ENCODE measurements at places on chromosomes 2 and 18.
A peak's percentile ranks its signal among the peaks of the same experiment; 100 is the strongest.

- DNase-seq: no peak
- no peaks in the 10 kb centered on the region for H3K36me3 ChIP-seq
- H3K4me1 ChIP-seq: no peaks in the 10 kb centered on the region
- H3K27ac ChIP-seq: no peak overlapping the region
- no peak overlapping the region for H3K4me3 ChIP-seq
- peaks cover 18% of the 10 kb centered on the region for H3K27me3 ChIP-seq
Measured at GRCh38 chr18:32450874-32451273, 19.8 kb downstream of the GAREM1 start.

DNA sequence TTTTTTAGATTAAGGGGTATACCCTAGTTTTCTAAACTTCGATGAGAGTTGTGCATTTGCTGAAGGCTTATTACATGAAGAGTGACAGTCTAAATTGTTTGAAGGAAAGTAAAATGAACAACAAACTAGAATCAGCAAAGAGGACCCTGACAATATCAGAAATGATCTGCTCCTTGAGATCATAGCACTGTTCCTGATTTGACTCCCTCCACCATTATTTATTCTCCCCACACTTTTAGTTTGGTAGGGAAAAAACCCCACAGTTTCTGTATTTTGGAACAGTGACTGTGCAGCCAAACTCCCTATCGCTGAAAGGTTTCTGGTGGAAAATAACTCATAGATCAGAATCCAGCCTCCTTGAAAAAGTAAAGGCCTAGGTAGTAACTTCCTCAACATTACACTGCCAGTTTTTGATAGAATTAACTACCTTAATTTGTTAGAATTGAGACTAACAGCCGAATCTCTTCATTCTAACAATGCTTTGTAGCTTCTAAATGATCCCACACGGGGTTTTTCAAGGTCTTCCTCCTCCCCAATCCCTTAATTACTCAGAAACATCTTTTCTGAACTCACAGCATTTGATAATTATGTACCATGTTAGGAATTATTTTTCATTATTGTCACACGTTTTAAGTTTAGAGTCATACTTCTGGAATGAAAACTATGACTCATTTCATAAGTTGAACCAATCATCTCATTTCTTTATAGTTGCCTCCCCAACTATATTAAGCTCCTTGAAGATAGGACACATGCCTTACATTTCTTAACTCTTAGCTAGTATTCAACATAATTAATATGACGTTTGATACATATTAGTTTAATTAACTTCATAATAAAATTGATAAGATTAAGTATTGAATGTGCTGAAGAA is 2.9 kb downstream of the MYL12A start:
- H3K27ac ChIP-seq: peak overlapping the region; percentile 90
- H3K27me3 ChIP-seq: no peaks in the 10 kb centered on the region
- no peak for DNase-seq
- H3K4me3 ChIP-seq: peak overlapping the region; percentile 94
- peaks cover 55% of the 10 kb centered on the region for H3K36me3 ChIP-seq

GRCh38 chr2:25332571-25332970 is 9.2 kb downstream of the DNMT3A start:
- no peak overlapping the region for H3K4me3 ChIP-seq
- no peaks in the 10 kb centered on the region for H3K27me3 ChIP-seq
- peaks cover 25% of the 10 kb centered on the region for H3K36me3 ChIP-seq
- no peak for DNase-seq
- H3K4me1 ChIP-seq: peaks cover 78% of the 10 kb centered on the region
- H3K27ac ChIP-seq: peak overlapping the region; percentile 80

- no peak overlapping the region for H3K4me3 ChIP-seq
- DNase-seq: no peak
- no peak overlapping the region for H3K27ac ChIP-seq
- H3K36me3 ChIP-seq: no peaks in the 10 kb centered on the region
- peaks cover 3% of the 10 kb centered on the region for H3K27me3 ChIP-seq
- H3K4me1 ChIP-seq: peaks cover 57% of the 10 kb centered on the region
Measured at GRCh38 chr2:207226671-207227061, 60.9 kb upstream of the KLF7 start.

DNA sequence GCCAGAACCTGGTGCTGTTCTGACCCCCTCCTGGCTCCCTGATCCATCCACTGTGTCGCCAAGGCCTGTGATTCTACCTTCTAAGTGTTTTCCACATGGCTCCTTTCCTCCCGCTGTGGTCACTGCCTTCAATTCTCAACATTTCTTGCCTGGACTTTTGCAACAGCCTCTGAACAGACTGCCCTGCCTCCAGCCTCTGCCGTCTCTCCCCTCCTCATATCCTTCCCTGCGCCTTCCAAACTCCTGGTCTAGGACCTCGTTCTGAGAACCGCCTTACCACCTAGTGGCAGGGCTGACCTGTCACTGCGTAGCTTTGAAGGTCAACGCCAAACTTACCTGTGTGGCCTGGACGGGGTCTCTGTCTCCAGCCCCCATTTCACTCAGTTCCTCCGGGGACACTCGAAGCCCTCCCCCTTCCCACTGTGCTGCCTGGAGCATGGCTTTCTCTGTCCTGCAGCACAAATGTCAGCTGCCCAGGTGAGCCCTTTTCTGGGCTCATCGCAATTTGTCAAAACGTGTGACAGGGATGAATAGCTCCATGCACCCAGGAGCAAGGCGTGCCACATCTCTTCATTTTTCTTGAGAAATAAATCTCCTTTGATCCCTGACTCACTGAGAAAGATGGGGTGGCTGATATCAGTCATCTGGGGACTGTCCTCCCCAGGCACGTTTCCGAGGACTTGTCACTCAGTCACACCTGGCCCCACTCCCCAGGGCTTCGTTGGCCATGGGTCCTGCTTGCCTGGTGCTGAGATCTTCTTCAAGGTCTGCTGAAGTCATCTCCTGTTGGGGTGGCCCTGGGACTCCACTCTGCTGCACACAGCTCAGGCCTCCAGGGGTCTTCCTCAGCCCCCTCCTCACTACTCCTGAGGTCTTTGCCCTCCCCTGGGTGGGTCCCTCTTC is 46.7 kb downstream of the LDLRAD4 start:
- peak overlapping the region; percentile 93 for H3K27ac ChIP-seq
- H3K27me3 ChIP-seq: no peaks in the 10 kb centered on the region
- DNase-seq: peak; percentile 84

DNA sequence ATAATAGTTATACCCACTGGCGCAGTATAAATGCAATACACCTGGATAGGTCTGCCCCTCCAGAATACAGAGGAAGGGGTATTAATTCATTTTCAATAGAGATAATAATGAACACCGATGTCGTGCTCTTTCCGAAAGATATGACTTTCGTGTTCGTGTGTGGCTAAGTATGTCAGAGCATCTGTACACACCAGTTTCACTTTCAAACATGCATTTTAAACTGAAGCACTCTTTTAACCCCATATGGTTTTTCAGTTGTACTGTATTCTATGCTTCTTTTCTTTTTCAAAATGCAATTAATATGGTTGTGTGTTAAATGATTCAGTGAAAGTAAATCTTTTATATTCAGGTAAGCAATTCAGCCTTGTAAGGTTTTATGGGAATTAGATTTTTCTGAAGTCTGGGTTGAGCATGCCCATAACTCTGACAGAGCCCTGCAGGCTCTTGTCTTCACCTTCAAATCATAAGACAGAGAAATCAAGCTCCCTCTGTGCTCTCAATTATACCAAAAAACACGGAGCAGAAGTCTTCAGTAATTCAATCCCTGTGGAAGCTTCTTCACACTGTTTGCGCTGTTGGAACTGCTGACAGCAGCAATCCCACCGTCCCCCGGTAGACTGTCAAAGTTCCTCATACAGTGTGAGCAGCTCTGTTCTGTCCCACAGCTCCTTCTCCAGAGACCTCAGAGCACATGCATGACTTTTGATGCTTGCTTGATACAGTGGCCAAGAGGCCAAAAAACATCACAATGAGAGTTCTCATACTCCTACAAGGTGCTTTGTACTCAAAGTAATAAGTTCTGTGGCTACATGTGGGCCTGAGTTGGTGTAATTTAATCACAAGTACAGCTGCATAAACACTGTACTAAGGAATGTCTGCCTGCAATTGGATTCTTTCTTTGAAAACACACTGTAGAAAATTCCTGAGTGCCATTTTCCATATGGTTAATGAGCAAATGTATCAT is 186.8 kb downstream of the ZNF521 start:
- peak overlapping the region; percentile 37 for H3K4me3 ChIP-seq
- no peak for DNase-seq
- peaks cover 1% of the 10 kb centered on the region for H3K27me3 ChIP-seq
- H3K27ac ChIP-seq: no peak overlapping the region
- H3K36me3 ChIP-seq: no peaks in the 10 kb centered on the region
- peaks cover 21% of the 10 kb centered on the region for H3K4me1 ChIP-seq

DNA sequence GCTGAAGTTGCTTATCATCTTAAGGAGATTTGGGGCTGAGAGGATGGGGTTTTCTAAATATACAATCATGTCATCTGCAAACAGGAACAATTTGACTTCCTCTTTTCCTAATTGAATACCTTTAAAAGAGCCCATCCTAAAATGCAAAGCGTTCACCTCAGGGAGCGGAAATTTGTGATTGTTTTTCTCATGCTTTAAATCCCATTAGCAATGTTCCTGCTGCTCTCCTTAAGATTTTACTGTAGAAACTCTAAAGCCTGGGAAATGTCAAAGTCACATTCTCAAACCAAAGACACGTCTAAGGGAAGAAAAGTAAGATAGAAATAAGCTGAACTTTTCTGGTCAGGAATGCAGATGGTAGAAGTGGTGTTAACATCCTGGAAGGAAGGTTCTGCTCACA is 285.8 kb upstream of the MAP2 start:
- no peaks in the 10 kb centered on the region for H3K4me1 ChIP-seq
- H3K36me3 ChIP-seq: no peaks in the 10 kb centered on the region
- H3K4me3 ChIP-seq: no peak overlapping the region
- no peaks in the 10 kb centered on the region for H3K27me3 ChIP-seq
- no peak overlapping the region for H3K27ac ChIP-seq

DNA sequence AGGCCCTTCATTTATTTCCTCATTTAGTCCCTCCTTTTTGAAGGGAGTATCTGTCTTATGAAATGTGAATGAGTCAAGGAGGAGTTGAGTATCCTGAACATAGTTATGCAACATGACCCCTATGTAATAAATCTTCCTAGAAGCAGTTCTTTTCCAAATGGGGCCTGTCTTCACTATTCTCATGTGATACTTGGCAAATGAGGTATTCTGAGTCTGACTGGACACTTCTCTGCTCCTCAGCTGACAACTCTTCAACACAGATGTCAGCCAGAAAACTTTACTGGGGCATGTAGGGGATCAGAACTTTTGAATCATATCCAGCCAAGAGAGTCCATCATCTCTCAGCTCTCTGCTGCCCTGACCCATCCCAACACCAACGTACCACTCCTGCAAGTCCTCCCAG is 291.6 kb downstream of the ZNF385B start:
- H3K27ac ChIP-seq: no peak overlapping the region
- no peak overlapping the region for H3K4me3 ChIP-seq
- H3K27me3 ChIP-seq: peaks cover 1% of the 10 kb centered on the region
- no peaks in the 10 kb centered on the region for H3K36me3 ChIP-seq
- no peaks in the 10 kb centered on the region for H3K4me1 ChIP-seq

- H3K4me1 ChIP-seq: peaks cover 32% of the 10 kb centered on the region
- peaks cover 28% of the 10 kb centered on the region for H3K36me3 ChIP-seq
- H3K4me3 ChIP-seq: no peak overlapping the region
- no peak overlapping the region for H3K27ac ChIP-seq
Measured at GRCh38 chr2:119810049-119810630, 50.4 kb downstream of the PTPN4 start.

DNA sequence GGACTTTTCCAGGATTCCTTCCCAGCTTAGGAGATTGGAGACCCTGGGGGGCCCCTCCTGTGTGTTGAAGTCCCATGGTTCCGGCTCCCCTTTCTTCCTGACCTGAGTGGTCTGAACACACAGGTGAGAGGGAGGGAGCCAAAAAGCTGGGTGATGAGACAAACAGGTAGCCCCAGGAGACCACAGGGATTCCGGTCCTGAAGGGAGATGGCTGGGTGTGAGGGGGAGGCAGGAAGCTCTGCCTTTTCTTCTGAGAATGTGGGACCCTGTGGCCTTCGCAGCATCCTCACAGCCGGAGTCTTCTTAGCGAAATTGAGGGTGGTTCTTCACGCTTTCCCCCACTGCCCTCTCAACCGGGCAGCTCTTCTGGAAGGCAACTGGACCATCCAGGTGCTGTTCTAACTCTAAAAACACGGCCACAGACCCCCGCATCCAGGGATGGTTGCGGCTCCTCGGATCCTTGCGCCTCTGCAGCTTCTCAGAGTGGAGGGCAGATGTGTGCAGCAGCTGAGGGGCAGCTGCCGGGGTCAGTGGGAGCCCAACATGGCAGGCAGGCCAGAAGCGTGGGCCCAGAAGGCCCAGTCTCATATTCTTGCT is 4.4 kb downstream of the SLC66A3 start:
- DNase-seq: no peak
- no peak overlapping the region for H3K4me3 ChIP-seq
- no peak overlapping the region for H3K27ac ChIP-seq
- H3K27me3 ChIP-seq: no peaks in the 10 kb centered on the region
- peaks cover 22% of the 10 kb centered on the region for H3K4me1 ChIP-seq
- H3K36me3 ChIP-seq: no peaks in the 10 kb centered on the region

DNA sequence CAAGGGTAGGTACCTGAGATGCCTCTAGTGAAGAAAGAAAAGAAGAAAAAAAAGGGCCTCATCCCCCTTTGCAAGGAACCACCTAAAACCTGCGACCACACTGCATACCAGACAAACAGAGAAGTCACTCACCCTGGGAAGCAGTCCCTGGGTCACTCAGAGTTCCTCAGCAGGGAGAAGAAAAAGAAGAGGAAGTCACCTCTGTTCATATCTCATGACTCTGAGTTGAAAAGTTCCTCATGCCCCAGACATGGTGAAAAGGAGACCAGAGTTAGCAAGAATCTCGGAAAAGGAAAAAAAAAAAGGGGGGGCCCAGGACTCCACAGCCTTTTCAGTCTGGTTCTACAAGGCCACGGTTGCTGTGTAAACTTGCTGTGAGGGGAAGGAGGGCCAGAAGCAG is 478.4 kb upstream of the NRXN1 start:
- no peaks in the 10 kb centered on the region for H3K27me3 ChIP-seq
- H3K27ac ChIP-seq: no peak overlapping the region
- H3K4me3 ChIP-seq: no peak overlapping the region
- no peaks in the 10 kb centered on the region for H3K4me1 ChIP-seq

GRCh38 chr2:143852759-143853158 is 667.2 kb downstream of the ZEB2 start:
- peak; percentile 16 for DNase-seq
- no peaks in the 10 kb centered on the region for H3K36me3 ChIP-seq
- no peak overlapping the region for H3K27ac ChIP-seq
- H3K4me1 ChIP-seq: peaks cover 1% of the 10 kb centered on the region

- H3K27me3 ChIP-seq: no peaks in the 10 kb centered on the region
- peak overlapping the region; percentile 40 for H3K4me3 ChIP-seq
- DNase-seq: peak; percentile 86
- peak overlapping the region; percentile 98 for H3K27ac ChIP-seq
Measured at GRCh38 chr18:77062518-77063003, 70.0 kb downstream of the MBP start.

DNA sequence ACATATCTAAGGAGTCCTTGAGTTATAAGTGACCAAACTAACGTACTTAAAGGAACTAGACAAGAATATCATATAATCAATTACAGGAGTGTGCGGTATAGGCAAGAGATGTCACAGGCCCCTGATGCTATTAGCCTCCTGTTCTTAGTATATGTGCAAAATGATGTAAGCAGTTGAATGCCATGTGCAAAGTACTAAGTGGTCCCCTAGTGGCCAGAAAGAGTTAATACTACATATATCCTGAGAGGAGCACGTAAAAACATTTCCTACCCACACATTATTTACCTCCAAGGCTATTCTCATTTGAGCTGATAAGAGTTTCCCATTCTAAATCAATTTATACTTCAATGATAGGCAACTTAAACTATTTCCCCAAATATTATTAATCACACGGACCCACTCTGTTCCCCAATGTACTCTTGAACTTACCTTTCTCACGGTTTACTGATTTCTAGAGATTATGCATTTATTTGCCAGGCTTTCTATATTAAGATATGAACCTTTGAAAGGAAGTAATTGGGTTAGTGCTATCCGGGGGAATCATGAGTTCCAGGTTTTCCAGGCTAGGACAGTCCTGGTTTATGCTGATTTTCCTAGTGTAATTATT is 158.0 kb upstream of the KLHL14 start:
- H3K4me1 ChIP-seq: no peaks in the 10 kb centered on the region
- H3K4me3 ChIP-seq: no peak overlapping the region
